HCT116 (cell line): ENCODE measurements at places on chromosomes 6 and 20. TPM values are rescaled to one million over a fixed set of nuclear protein-coding genes. Genes with fewer than 3 reads are reported as not detected.

GRCh38 chr20:16393297-16393696, 180.0 kb downstream of the KIF16B start:
- H3K4me3 ChIP-seq: no peak overlapping the region
- no peaks in the 10 kb centered on the region for H3K27me3 ChIP-seq
- no peaks in the 10 kb centered on the region for H3K36me3 ChIP-seq
- H3K27ac ChIP-seq: no peak overlapping the region

DNA sequence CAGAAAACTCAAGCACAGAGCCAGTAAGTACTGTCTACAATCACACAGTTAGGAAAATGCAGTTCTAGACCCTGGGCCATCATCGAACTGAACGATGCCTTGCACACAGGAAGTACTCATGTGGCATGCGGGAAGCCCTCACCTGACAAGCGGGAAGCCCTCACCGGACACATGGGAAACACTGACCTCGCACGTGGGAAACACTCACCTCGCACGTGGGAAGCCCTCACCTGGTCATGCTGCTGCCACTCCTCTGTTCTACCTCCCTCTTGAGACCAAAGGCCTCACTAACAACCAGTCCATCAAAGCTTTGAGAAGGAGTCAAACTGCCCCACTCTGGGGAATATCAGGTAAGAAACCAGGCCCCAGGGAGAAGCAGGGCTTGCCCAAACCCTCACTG, 105.6 kb upstream of the PTPRT start:
- H3K27ac ChIP-seq: no peak overlapping the region
- H3K36me3 ChIP-seq: no peaks in the 10 kb centered on the region
- H3K4me3 ChIP-seq: no peak overlapping the region

DNA sequence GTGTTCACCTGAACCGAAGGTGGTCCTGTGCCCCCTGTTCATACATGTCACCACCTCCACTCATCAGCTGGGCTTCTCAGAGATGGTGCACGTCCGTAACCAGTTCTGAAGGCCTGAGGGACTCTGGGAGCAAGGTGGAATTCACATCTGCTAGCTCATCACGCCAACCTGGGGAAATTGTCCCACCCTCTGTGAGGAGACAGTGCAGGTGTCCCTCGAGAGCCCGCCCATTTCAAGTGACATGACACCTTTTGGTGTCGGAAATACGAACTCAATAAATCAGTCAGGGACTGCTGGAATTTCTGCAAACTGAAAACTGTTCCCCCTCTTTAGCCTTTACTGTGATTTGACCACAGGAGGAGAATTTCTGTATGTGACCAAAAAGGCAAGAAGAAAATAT, 99.4 kb downstream of the SYNDIG1 start:
- H3K27me3 ChIP-seq: peaks cover 77% of the 10 kb centered on the region
- no peak overlapping the region for H3K4me3 ChIP-seq
- no peak for DNase-seq
- H3K4me1 ChIP-seq: no peaks in the 10 kb centered on the region

The PRSS16 gene
- 14.5 TPM for total RNA-seq

The CTAGE9 gene
- total RNA-seq: not detected

DNA sequence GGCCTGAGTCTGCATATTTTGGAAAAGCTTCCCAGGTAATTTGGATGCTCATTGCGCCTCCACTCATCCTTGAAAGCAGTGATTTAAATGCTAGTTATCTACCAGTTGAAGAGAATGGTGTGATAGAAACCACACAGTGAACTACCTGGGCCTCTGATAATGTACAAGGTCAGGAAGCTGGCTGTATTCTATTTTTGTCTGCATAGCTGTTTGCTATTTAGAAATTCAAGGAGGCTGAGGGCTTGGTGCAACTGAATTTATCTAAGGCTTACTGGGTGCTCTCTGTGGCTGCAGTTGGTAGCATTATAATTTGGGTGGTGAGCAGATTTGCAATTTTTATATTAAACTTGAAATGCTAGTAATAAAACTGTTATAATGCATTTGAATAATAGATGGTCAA, 245.6 kb downstream of the KIF16B start:
- no peak for DNase-seq
- H3K27ac ChIP-seq: no peak overlapping the region
- no peak overlapping the region for H3K4me3 ChIP-seq
- no peaks in the 10 kb centered on the region for H3K36me3 ChIP-seq
- H3K27me3 ChIP-seq: no peaks in the 10 kb centered on the region

DNA sequence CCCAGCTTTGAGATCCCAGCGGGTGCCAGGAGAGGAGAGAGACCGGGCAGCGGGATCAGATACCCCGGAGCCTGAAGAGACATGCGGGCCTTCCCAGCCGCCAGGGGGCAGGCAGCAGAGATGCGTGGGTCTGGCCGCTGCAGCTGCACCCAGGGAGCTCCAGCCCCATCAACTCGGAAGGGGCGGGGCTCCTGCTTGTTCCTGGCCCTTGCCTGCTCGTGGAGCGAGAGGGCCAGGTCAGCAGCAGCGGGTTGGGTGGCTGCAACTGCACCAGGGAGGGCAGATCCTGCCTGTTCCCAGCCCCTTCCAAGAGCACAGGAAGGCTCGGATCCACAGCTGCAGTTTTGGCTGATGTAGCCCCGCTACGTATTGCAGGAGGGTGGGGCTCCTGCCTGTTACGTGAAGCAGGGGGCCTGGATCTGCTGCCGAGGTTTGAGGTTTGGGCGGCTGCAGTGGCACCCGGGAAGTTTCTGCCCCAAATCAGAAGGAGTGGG, 532.8 kb downstream of the RFPL4B start:
- H3K4me1 ChIP-seq: no peaks in the 10 kb centered on the region
- H3K27me3 ChIP-seq: no peaks in the 10 kb centered on the region
- DNase-seq: no peak
- no peaks in the 10 kb centered on the region for H3K36me3 ChIP-seq
- H3K4me3 ChIP-seq: no peak overlapping the region

- 0 out of 2 replicates have a peak, but pooled peaks cover 6% of the 10 kb centered on the region for H3K36me3 ChIP-seq
- H3K27me3 ChIP-seq: no peaks in the 10 kb centered on the region
These were observed 35.8 kb downstream of the TRIM38 start for GRCh38 chr6:25998379-25998778.

GRCh38 chr6:112366695-112367553, 19.8 kb downstream of the RFPL4B start:
- no peaks in the 10 kb centered on the region for H3K4me1 ChIP-seq
- no peak overlapping the region for H3K27ac ChIP-seq
- H3K4me3 ChIP-seq: no peak overlapping the region
- no peaks in the 10 kb centered on the region for H3K27me3 ChIP-seq

DNA sequence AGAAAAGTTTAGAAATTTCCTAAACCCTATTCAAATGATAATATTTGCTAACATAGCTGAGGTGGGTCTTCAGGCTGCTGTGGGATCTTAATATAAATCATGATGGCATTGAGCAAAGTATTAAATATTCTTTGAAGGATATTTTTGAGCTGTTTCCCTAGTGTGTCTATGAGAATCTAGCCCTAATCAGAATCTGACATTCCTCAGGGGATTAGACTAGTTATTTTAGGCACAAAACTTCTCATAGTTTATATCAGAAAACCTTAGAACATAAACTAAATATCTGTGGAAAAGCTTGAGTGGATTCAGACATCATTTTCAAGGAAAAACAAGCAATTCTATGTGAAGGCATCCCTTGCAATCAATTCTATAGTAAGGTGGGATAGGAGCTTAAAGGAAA, 594.5 kb downstream of the RFPL4B start:
- DNase-seq: no peak
- no peaks in the 10 kb centered on the region for H3K27me3 ChIP-seq
- H3K4me3 ChIP-seq: no peak overlapping the region

The TRIM31 gene
- total RNA-seq: not detected

GRCh38 chr6:138374230-138374629, 3.5 kb upstream of the SMIM28 start:
- no peak overlapping the region for H3K4me3 ChIP-seq
- no peak for DNase-seq
- H3K27me3 ChIP-seq: no peaks in the 10 kb centered on the region
- peaks cover 29% of the 10 kb centered on the region for H3K4me1 ChIP-seq

DNA sequence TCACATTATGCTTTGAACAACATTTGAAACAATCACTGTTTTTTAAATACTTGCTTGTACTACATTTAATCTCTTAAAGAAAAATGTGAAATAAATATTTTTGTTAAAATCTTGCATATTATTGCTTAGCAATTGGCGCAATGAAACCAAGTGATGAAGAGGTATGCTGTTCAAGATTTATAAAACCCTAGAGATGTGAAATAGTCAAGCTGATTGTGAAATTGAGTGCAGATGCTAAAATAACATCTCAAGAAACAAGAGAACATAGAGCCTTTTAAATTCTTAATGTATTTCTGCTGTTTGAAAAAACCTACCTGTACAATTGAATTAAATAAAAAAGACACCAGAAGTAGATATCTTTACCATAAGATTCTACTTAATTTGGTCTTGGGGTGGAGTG, 179.2 kb upstream of the MCHR2 start:
- H3K27me3 ChIP-seq: no peaks in the 10 kb centered on the region
- DNase-seq: no peak
- H3K27ac ChIP-seq: no peak overlapping the region
- H3K36me3 ChIP-seq: no peaks in the 10 kb centered on the region
- peaks cover 5% of the 10 kb centered on the region; the same call in 1 of the 2 replicates for H3K4me1 ChIP-seq

GRCh38 chr20:46652699-46653098, 1.4 kb upstream of the SLC13A3 start:
- no peaks in the 10 kb centered on the region for H3K36me3 ChIP-seq
- H3K4me1 ChIP-seq: no peaks in the 10 kb centered on the region
- H3K4me3 ChIP-seq: no peak overlapping the region
- DNase-seq: no peak
- peaks cover 26% of the 10 kb centered on the region for H3K27me3 ChIP-seq

GRCh38 chr6:34248198-34248726, 544 bp downstream of the SMIM29 start:
- DNase-seq: no peak
- peak overlapping the region; percentile 95 for H3K27ac ChIP-seq
- no peaks in the 10 kb centered on the region for H3K27me3 ChIP-seq

- H3K4me3 ChIP-seq: no peak overlapping the region
- no peak overlapping the region for H3K27ac ChIP-seq
- H3K4me1 ChIP-seq: no peaks in the 10 kb centered on the region
- DNase-seq: no peak
- no peaks in the 10 kb centered on the region for H3K36me3 ChIP-seq
These were observed 151.4 kb downstream of the INSM1 start for GRCh38 chr20:20519269-20519668.

DNA sequence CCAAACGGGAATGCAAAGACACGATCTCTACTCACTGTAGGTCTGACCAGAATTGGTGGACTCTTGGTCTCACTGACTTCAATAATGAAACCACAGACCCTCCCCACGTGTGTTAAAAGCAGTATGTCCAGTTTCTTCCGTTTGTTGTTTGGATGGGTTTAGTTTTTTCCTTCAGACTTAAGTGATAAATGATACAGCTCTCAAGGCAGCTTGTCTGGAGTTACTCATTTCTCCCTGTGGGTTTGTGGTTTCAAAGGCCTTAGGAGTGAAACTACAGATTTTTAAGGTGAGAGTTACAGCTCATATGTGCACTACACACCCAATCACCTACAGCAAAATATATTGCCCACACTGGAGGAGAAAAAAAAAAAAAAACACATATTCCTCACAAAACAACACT, 86.7 kb upstream of the STMND1 start:
- H3K27ac ChIP-seq: no peak overlapping the region
- no peaks in the 10 kb centered on the region for H3K4me1 ChIP-seq
- no peaks in the 10 kb centered on the region for H3K27me3 ChIP-seq
- DNase-seq: no peak
- no peak overlapping the region for H3K4me3 ChIP-seq

DNA sequence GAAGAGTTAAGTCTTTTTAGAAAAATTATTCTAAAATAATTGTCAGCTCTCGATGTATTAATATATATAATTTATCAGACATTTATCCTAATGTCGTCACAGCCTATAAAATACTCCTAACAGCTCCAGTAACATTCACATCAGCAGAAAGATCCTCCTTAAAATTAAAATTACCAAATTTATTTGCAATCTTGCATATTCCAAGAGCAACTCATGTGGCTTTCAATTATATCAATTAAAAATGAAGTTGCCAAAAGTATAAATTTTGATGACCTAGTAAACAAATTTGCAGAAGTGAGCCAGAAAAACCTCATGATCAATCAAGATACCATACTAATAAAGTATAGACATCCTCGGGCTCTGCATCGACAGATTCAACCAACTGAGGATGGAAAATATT, 60.2 kb downstream of the IL20RA start:
- H3K27ac ChIP-seq: no peak overlapping the region
- no peak overlapping the region for H3K4me3 ChIP-seq
- no peak for DNase-seq
- no peaks in the 10 kb centered on the region for H3K36me3 ChIP-seq
- H3K4me1 ChIP-seq: no peaks in the 10 kb centered on the region

GRCh38 chr20:48489046-48489463, 338.7 kb downstream of the PREX1 start:
- H3K36me3 ChIP-seq: no peaks in the 10 kb centered on the region
- H3K27me3 ChIP-seq: peaks cover 4% of the 10 kb centered on the region; the same call in 1 of the 2 replicates
- peaks cover 14% of the 10 kb centered on the region for H3K4me1 ChIP-seq
- H3K4me3 ChIP-seq: no peak overlapping the region
- no peak overlapping the region for H3K27ac ChIP-seq

- H3K27me3 ChIP-seq: no peaks in the 10 kb centered on the region
- no peak overlapping the region for H3K4me3 ChIP-seq
- H3K4me1 ChIP-seq: no peaks in the 10 kb centered on the region
- no peak for DNase-seq
- H3K27ac ChIP-seq: no peak overlapping the region
These were observed 20.0 kb downstream of the PNLDC1 start for GRCh38 chr6:159819932-159820640.

- no peak for DNase-seq
- H3K27ac ChIP-seq: no peak overlapping the region
- H3K27me3 ChIP-seq: no peaks in the 10 kb centered on the region
- peaks cover 14% of the 10 kb centered on the region for H3K4me1 ChIP-seq
- H3K4me3 ChIP-seq: no peak overlapping the region
- no peaks in the 10 kb centered on the region for H3K36me3 ChIP-seq
These were observed 94.2 kb downstream of the FAM50B start for GRCh38 chr6:3943331-3943765.

GRCh38 chr20:51597389-51598231, 55.1 kb upstream of the NFATC2 start:
- no peak overlapping the region for H3K27ac ChIP-seq
- H3K36me3 ChIP-seq: no peaks in the 10 kb centered on the region
- H3K4me3 ChIP-seq: no peak overlapping the region

GRCh38 chr20:61584851-61585250, 332.8 kb downstream of the CDH4 start:
- DNase-seq: no peak
- no peak overlapping the region for H3K27ac ChIP-seq
- no peaks in the 10 kb centered on the region for H3K4me1 ChIP-seq
- no peak overlapping the region for H3K4me3 ChIP-seq

GRCh38 chr6:20763296-20763695, 229.0 kb downstream of the CDKAL1 start:
- no peak overlapping the region for H3K4me3 ChIP-seq
- DNase-seq: no peak
- H3K36me3 ChIP-seq: no peaks in the 10 kb centered on the region
- H3K27ac ChIP-seq: no peak overlapping the region
- H3K27me3 ChIP-seq: no peaks in the 10 kb centered on the region
- no peaks in the 10 kb centered on the region for H3K4me1 ChIP-seq

The FUT9 gene
- total RNA-seq: not detected
